ENCODE measurements at places on chromosomes 1 and 21.

GRCh38 chr1:6272868-6273267, 12.0 kb upstream of the GPR153 start:
- no peak for DNase-seq

DNA sequence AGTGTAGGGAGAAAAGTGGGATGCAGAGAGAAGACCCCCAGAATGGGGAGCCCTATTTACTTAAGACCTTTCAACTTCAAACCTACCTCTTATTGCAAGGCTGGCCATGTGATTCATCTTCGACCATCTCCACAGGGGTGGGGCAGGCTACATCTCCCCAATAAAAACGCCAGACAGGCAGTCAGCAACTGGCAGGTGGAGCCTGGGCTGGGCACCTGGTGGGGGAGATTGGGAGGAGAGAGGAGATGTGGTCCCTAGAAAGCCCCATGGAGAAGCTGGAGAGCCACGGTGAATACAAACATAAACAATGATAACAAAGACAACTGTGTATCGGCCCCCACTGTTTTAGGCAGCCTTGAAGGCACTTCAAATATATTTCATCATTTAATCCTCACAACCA, 336.7 kb upstream of the PROX1 start:
- DNase-seq = no peak

DNA sequence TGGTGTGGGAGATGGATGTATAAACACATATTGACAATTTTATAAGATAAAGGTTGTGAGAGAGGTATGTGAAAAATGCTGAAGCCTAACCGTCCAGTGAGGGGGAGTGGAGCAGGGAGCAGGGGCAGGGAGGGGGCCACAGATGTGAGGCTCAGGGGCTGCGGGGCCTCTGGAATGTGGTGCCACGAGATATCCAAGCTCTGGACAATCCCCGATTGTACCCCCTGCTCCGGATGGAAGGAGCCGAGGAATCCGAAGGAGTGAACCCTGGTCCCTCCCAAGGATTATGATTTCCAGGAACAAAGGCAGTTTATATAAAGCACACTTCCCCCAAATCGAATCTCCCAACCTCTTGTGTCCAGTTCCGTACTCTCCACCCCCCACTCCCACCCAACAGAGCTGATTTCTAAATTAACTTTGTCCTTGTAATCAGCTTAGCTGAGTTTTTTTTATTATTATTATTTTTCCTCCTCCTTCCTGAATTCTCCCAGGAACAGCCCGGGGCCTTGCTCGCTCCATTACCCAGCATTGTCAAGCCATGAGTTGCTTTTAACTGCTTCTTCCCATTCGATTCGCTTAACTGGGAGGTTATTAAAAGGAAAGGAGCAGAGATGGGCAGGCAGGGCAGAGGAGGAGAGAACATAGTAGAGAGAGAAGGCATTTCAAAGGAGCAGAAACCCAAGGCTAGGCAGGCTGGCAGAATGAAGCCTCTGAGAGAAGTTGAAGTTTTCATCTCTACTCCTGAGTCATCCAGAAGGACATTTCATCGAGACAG, 9.4 kb downstream of the KIRREL1 start:
- DNase-seq = no peak

DNA sequence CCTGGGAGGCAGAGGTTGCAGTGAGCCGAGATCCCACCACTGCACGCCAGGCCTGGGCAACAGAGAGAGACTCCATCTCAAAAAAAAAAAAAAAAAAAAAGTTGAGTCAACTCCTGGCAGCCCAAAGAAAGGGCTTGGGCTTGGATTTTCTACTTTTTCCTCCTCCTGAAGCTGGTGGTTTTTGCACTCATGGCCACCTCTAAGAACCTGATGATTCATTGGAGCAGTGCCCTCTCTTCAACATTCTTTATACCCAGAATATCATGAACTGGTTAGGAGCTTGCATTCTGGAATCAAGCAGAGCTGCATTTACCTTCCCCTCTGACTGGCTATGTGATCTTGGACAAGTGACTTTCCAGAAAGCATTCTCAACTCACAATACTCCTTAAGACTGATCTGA, 3.5 kb upstream of the ACTA1 start:
- no peak for DNase-seq

DNA sequence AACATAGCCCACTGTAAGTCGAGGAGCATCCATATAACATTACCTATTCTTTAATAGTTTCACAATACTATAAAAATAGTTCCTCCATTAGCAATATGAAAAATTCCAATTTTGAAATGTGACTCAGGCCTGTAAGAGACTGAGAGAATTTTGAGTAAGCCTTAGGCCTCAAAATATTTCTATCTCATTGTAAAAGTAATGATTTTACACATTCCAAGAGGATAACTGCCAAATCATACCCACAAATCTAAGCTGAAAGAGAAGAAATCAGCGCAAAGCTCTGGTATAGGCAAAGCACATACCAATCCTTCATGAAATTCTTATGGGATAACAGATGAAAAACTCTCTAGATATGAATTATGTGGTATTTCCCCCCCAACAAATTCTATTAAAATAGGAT, 144.1 kb downstream of the CDC42BPA start:
- DNase-seq = peak; percentile 72

- DNase-seq = no peak
These were observed 153.5 kb downstream of the TGFBR3 start for GRCh38 chr1:91732291-91733107.

GRCh38 chr21:36566644-36567043, 86.7 kb upstream of the CLDN14 start:
- DNase-seq = no peak

- DNase-seq = no peak
These were observed 436.6 kb upstream of the BEND5 start for GRCh38 chr1:49213301-49213700.

- DNase-seq = no peak
These were observed 68.8 kb upstream of the SELENON start for GRCh38 chr1:25731148-25731547.

GRCh38 chr1:185704181-185704580, 30.0 kb upstream of the HMCN1 start:
- no peak for DNase-seq

GRCh38 chr1:81578867-81579266, 221.9 kb upstream of the ADGRL2 start:
- no peak for DNase-seq

GRCh38 chr21:38942748-38943211, 137.1 kb downstream of the ETS2 start:
- DNase-seq = no peak

- DNase-seq = no peak
These were observed 189.7 kb upstream of the ADGRL4 start for GRCh38 chr1:79196211-79196610.

DNA sequence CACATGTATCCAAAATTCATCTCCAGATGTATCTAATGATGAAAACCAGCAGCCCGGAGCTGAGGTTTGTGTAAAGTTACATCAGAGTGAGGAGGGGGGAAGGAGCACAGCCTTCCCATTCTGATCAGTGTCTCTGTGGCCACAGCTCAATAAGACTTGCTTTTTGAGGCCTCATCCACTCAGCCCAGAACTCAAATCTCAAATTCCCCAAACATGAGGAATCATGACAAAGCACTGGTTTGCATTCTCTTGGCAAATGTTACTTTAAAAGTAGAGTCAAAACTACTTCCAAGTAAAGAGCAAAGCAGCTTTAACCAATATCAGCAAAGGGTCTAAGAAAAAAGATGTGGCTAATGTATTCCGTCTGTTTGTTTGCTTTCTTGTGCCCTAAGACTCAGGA, 30.9 kb downstream of the CCN1 start:
- peak; percentile 87 for DNase-seq

All from HS-27A (cell line).